Fibroblast of pulmonary artery (primary cell): ENCODE measurements at places on chromosomes 11 and 22.
A peak's percentile ranks its signal among the peaks of the same experiment; 100 is the strongest.

- peak; percentile 83 for DNase-seq
Observed at GRCh38 chr22:27456696-27457503, 344.7 kb downstream of the MN1 start.

GRCh38 chr22:21677606-21678443, 12.0 kb downstream of the PPIL2 start:
- DNase-seq = no peak

- no peak for DNase-seq
Observed at GRCh38 chr11:27622541-27623300, 77.5 kb downstream of the BDNF start.

- DNase-seq = peak; percentile 52
Observed at GRCh38 chr11:27705873-27706820, 5.9 kb upstream of the BDNF start.

DNA sequence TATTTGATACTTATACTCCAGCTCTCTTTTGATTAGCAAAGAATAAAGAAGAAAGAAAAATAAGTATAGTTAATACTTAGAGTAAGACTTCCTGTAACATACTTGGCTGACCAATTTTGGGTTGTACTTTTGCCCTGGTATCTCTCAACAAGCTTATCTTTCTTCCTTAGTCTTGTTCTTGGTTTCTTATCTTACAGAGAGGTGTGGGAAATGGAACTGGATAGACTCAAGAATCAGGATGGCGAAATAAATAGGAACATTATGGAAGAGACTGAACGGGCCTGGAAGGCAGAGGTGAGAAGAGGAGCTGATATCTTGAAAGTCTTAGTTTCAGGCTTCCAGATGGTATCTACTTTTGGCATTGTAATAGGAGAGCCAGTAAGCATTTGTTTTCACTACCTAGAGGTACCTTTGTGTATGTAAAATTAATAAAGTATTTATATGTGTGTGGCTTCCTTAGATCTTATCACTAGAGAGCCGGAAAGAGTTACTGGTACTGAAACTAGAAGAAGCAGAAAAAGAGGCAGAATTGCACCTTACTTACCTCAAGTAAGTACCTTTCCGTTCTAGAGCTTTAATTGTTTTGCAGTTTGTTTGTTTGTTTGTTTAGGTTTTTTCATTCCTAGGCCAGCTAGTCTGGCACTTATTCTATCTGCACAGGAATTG, 11.3 kb upstream of the BACE1-AS start:
- DNase-seq = peak; percentile 29

DNA sequence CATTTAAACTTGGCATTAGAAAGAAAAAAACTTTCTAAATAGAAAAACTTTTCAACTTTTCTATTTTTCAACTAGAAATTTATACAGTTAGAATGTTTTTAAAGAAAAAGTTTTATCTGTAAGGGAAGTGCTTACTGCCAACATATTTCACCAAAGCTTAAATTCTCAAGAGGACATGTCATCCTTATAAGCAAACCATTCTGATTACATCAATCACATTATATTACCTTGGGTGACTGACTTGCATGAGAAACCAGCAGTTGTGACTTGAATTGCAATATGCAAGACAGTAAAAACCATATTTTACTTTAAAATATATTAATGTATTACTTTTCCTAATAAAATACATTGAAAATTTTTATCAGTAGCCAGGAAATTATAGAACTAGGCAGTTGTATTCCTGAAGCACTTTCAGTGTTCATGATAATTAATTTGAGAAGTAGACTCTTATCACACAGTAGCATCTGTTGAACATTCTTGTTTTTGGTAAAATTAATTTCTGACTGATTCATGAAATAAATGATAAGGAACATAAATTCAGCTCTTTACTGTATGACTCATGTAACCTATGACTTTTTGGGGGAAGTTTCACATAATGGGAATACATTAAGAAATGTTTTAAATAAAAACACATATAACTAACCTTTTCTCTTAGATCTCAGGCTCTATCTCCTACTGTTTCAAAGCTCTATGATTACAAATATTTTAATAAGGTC, 345.0 kb upstream of the CCDC179 start:
- DNase-seq = peak; percentile 38

- peak; percentile 40 for DNase-seq
Observed at GRCh38 chr11:108915666-108916065, 250.8 kb downstream of the DDX10 start.

GRCh38 chr22:26732284-26732683, 74.9 kb downstream of the MIAT start:
- DNase-seq = no peak

- DNase-seq = no peak
Observed at GRCh38 chr11:98800696-98801095, 220.1 kb upstream of the CNTN5 start.

DNA sequence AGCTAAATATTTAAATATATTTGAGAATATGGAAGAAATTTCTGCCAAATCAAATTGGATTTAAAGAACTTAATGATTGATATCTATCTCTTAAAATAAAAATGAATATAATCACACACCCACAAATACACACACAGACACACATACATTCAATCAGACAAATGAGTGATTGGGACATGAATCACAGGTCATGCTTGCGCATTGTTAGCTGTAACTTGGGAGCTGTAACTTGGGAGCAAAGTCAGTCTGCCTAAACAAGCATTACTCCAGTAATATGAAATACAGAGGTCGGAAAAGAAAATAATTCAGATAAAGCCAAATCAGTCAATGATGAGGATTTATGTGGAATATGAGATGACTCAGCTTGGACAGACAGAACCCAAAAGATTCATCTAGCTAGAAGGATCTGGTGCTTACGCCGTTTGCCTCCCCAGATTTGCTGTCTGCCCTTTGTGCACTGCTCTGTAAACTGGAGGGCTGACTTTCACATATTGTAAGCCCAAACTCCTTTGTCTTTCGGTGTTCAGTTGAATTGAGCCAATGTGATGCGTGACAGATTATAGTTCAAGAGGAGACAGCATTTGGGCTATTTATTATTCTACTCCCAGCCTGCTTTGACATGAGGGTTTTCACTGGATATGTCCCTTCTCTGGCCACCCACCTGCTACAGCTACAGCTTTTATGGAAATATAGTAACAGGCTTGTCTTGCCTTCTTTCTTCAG, 1.6 kb downstream of the OR56B1 start:
- DNase-seq = no peak

DNA sequence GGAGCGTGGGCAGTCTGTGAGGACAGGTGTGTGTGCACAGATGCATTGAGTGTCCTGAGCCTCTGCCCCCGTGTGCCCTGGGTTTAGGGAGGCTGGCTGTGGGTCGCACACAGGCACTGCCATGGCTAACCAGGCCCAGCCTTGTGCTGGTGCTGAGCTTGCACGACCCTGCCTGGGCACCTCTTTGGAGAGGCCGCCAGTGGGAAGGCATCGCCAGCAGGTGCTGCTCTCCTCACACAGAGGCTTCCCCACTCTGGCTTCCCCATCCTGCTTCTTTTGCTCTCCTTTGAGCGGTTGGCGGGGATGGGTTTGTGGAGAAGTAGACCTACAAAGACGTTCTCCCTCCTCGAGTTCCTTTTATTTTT, 4.1 kb downstream of the WNT7B start:
- no peak for DNase-seq

DNA sequence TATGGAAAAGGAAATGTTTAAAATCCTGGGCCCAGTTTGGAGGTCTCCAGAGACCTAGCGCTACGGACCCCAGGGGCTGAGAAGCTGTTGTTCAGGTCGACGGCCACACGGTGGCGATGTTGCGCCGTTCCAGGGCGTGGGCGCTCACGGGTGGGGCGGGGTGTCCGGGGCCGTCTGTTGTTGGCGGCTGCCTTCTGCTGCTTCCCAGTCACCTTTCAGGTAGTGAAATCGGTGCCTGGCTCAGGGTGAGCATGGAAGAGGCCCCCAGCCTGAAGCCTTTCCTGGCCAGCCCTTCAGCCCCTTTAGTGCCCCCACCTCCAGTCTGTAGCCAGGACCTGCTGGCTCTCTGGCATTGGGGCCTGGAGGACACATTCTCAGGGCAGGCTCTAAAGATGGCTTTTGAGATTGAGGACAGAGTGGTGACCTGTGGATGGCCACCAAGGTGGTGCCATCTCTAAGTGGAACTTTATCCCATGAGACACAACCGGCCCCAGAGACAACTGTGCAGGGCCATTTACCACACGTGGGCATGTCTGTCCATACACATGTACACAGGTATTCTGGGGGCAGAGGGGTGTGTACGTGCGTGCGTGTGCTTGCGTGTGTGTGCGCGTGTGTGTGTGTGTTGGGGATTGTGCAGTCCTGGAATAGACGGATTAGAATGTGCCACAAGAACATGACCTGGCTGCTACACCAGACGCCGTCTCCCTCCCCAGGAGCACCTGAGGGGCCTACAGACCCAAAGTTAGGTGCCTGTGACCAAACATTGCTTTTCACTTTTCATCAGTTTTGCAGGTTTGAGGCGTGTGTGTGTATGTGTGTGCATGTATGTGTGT, 53.8 kb downstream of the ST14 start:
- DNase-seq = peak; percentile 33

- DNase-seq = no peak
Observed at GRCh38 chr11:83990160-83990733, 704.1 kb upstream of the CCDC90B start.

GRCh38 chr11:130890039-130890745, 26.1 kb downstream of the SNX19 start:
- DNase-seq = no peak

DNA sequence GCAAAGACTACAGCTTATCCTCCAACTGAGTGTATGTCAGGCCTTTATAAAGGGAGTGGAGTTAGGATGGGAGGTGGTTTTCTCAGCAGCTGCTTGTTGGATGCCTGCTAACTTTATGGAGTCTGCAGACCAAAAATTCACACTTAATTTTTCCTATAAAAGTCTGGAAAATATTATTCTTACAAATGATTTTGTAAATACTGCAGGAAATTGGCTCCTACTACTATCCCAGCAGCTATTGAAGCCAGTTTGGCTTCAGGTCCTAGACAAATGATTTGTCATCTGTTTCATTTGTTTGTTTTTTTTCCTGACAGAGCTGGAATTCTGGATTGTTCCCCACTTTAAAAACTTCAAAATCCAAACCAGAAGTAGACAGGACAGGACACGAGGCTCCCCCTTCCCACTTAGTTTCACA, 292.5 kb downstream of the TMEM135 start:
- DNase-seq = no peak
